ENCODE measurements at places on chromosomes 2 and 18. TPM values are rescaled to one million over a fixed set of nuclear protein-coding genes. Genes with fewer than 3 reads are reported as not detected.

GRCh38 chr2:190197143-190197720, 122.4 kb downstream of the HIBCH start:
- DNase-seq, result no peak

DNA sequence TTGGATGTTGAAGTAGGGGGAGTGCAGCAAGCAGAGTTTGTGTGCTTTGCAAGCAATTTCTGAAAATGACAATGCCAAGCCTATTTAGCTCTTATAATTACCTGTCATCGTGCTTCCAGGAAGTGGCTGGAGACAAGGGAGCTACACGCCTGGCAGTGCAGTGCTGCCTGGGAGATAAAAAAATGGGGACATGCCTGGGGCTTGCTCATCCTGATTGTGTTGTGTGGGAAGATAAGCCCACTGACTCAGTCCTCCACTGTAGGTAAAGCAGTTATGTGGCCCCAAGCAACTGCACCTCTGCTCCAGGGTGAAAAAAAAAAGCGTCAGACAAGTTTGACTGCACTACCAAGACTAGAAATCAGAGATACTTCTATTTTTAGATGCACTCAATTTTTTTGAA, 396.9 kb upstream of the NXPH2 start:
- DNase-seq, result no peak

- DNase-seq, result peak; percentile 21
Observed at GRCh38 chr2:207437524-207438143, 92.1 kb upstream of the CREB1 start.

GRCh38 chr2:144261336-144261735, 258.6 kb downstream of the ZEB2 start:
- no peak for DNase-seq

RBFA gene
- 5.6 TPM for total RNA-seq

LBX2 gene
- 3.8 TPM for total RNA-seq

- DNase-seq, result peak; percentile 62
Observed at GRCh38 chr2:54903736-54904554, 146.3 kb downstream of the RTN4 start.

HOXD11 gene
- 5.4 TPM for total RNA-seq

DNA sequence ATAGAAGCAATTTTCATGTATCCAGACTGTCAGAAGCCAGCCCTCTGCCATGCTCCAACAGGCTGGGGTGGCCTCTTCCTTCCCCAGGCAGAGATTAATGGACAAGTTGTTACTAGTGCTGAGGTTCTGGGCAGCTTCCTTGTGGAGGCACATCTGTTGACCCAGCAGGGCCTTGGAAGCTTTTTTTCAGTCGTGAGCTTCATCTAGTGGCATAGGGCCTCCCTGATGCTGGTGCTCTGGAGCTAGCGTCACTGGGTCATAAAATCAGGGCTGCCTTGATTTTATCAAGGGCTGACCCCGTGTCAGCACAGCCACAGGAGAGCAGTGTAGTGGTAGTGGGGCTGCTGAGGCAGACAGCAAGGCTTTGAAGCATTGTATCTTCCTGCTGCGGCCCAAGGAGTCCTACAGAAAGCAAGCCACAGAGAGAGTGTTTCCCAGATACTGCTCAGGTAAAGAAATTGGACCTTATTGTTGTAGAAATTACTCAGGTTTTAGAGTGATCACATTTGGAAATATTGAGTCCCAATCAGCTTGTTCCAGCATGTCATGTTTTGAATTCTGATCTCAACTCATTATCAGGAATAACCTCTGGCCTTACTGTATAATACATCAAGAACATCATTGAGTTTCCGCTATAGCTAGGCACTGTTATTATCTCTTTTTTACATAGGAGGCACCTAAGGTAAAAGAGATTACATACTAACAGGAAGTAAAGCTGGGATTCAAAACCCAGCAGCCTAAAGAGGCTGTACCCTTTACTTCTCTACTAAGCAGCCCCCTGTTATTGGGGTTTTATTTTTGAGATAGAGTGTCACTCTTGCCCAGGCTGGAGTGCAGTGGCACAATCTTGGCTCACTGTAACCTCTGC, 92.3 kb upstream of the ALPP start:
- DNase-seq, result no peak

All from transverse colon (tissue), 4 donors.